ENCODE measurements at places on chromosomes 5 and 9. TPM values are rescaled to one million over a fixed set of nuclear protein-coding genes. Genes with fewer than 3 reads are reported as not detected.

Gene DAPK1
- 5.5 TPM for total RNA-seq

Gene TRUB2
- 43.7 TPM for total RNA-seq

Gene ZNF782
- 3.7 TPM for total RNA-seq

Gene BTNL9
- total RNA-seq, result 38.5 TPM
